Spleen (tissue), 13 donors: ENCODE measurements at places on chromosomes 1 and 21. TPM values are rescaled to one million over a fixed set of nuclear protein-coding genes. Genes with fewer than 3 reads are reported as not detected.

GRCh38 chr21:38075833-38076587 is 159.8 kb upstream of the KCNJ6 start:
- no peak for DNase-seq

DNA sequence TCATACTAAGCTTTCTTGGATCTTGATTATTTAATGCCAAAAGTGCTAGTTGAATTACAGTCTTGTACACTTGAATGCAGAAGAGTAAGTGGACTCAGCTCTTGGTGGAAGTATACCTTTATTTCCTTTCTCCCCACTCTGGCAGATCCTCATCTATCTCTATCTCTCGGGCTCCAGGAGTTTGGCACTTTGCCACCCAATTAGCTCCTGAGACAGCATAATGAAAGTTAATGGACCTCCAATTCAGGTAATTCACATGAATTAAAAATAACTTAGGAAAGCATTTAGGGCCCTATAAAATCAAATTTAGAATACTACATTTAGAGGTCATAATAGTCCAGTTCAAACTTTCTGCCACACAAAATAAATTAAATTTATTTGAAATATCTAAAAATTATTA is 67.4 kb downstream of the OLFM3 start:
- no peak for DNase-seq

Gene WASF2
- 23.5 TPM for polyA plus RNA-seq

Gene ANKRD34A
- polyA plus RNA-seq, result 0.62 TPM

- no peak for DNase-seq
Observed at GRCh38 chr1:59397139-59397858, 100.4 kb downstream of the FGGY start.

GRCh38 chr21:45484318-45484717 is 57.9 kb downstream of the SLC19A1 start:
- DNase-seq, result no peak

DNA sequence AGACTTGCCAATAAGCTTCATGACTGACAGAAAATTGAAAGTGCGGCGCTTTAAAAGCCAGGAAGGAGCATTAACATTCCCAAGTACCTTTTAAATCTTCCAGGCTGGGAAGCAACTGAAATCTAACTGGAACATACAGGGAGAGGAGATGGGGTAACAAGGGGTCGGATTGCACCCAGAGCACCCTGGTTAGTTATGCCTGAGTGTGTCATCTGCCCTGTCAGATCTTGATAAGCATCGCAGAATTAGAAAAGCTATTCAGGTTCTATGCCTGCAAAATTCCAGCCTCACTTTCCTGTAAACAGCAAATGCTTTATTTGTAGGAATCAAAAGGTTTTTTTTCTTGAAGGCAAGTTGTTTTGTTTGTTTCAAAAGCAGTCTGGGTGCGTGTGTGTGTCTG is 58.5 kb downstream of the SERBP1 start:
- no peak for DNase-seq

DNA sequence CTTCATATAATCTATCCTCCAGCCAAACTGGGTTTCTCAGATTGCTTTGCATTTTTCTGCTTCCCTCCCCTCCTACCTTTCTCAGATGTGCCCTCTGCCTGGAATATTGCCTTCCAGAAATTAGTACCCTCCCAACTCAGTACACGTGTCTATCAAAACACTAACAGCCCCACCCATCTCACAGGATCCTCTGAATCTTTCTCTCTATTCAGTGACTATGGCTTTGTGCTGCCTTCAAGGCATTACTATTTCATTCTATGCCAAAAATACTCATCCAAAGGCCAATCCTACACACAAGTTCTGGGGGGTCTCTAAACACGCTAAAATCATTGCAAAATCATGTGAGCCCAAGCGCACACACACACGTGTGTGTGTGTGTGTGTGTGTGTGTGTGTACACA is 58.4 kb downstream of the ZNF281 start:
- no peak for DNase-seq

GRCh38 chr1:192878249-192878648 is 69.4 kb downstream of the RGS2 start:
- no peak for DNase-seq

- no peak for DNase-seq
Observed at GRCh38 chr1:212106286-212106792, 70.8 kb downstream of the DTL start.

GRCh38 chr1:1441002-1441888 is 5.8 kb downstream of the VWA1 start:
- peak; percentile 84 for DNase-seq

DNA sequence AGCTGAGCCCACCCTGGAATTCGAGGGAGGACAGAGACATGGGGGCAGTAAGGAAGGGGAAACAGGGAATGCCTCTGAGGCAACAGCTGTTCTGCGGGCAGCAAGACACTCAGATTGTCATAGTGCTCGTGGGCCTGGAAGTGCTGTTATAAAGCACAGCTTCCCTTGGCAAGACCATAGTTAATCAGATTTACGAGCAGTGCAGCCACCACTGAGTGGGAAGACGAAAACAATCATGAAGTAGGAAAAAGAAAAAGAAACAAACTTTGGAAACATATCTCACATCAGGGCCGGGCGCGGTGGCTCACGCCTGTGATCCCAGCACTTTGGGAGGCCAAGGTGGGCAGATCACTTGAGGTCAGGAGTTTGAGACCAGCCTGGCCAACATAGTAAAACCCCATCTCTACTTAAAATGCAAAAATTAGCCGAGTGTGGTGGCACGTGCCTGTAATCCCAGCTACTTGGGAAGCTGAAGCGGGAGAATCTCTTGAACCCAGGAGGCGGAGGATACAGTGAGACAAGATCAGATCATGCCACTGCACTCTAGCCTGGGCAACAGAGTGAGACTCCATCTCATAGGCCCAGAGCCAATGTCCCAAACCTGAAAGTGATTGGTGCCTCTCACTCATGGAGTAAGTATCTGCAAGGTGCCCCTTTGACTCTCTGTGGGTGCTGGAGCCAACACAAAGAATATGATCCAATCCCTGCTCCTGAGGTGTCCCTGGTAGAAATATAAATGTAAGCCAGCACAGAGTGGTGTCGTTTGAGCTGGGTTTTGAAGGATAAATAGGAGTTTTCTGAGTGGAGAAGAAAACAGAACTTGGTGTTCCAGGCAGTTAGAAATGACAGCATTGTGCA is 55.6 kb upstream of the GPR153 start:
- DNase-seq, result no peak

DNA sequence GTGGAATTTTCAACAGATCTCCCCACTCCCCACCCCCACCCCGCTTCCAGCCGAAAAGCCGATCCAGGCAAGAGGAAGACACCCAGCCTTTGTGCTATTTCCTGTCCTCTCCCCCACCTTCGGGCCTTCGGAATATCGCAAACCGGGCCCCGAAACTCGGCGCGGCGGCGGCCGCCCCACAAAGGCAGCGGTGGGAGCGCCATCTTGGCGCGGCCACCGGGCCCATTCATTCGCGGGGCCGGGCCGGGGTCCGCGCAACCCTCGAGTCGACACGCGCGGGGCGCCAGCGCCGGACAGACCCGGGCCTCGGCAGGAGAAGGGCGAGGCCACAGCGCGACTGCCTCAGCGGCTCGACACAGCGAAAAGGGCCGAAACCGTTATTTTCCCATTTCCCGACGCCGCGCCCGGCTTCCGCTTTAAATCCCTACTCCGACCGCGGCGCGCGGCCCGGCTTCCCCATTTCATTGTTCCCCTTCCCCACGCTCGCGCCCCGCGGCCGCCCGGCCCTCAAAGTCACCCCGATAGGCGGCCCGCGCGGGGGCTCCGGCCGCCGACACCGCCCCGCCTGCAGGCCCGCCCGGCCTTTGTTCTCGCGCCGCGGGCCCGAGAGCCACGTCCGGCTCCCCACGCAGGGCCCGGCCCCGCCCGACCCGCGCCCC is 911 bp downstream of the GNB1 start:
- DNase-seq, result peak; percentile 95

Gene NOS1AP
- not detected for polyA plus RNA-seq

Gene ITLN2
- polyA plus RNA-seq, result not detected

DNA sequence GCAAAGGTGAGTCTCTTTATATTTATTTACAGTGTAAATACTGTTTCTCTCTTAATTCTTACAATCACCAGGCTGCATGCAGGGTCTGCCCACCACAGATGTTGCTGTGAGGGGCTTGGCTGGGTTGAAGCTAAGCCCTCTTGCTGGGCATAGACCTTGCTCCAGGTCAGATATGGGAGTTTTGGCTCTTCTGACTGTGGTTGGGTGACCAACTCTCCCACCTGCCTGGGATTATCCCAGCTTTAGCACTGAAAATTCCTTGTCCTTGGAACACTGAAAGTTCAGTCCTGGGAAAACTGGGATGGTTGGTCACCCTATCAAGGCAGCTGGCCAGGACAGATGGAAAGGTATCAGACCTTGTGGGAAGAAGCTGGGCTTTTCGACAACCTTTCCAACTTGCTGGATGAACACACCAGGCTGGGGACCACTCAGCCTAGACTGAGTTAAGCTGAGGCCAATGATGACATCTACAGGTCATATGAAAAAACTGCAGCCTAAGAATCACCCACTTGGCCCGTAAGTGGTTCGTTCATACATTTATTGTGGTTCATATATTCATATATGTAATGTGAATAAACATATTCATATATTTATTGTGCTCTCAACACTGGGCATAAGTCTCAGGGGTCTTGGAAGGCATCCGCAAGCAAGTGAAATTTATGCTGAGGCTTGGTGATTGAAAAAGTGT is 26.6 kb upstream of the HPDL start:
- no peak for DNase-seq

GRCh38 chr21:45618846-45619485 is 24.6 kb upstream of the PCBP3 start:
- DNase-seq, result peak; percentile 56

Gene KCNE2
- polyA plus RNA-seq, result 0.13 TPM
